HCT116 (cell line): ENCODE measurements at places on chromosomes 3 and 15. TPM values are rescaled to one million over a fixed set of nuclear protein-coding genes. Genes with fewer than 3 reads are reported as not detected.

The CADPS gene
- not detected for total RNA-seq

The LRTM1 gene
- not detected for total RNA-seq

The ATR gene
- 24.7 TPM for total RNA-seq

The TMEM44 gene
- 30.3 TPM for total RNA-seq

The INKA1 gene
- 1.6 TPM for total RNA-seq

The SLC22A13 gene
- total RNA-seq: 0.47 TPM

The GOLGA6D gene
- total RNA-seq: 0.12 TPM

DNA sequence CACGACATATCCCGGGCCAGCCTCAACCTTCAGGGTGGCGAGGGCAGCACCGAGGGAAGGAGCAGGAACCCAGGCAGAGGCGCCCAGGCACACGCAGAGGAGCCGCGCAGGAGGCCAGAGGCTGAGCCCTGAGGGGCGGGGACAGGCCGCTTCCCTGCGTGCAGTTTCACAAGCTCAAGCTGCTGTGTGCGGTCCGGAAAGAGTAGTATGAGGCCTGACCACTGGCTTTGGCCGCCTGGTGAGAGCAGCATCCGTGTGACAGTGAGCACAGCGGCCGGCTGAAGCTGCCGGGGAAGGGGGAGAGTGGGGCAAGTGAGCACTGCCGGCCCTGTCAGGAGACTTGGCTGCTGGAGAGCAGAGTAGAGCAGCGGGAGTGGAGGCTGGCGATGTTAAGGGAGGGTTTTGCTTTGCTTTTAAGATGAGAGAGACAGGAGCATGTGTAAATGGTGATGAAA lies 8.7 kb downstream of the ZDHHC19 start:
- H3K36me3 ChIP-seq: no peaks in the 10 kb centered on the region
- H3K4me1 ChIP-seq: no peaks in the 10 kb centered on the region
- H3K27ac ChIP-seq: no peak overlapping the region
- no peaks in the 10 kb centered on the region for H3K27me3 ChIP-seq

- DNase-seq: no peak
- H3K4me1 ChIP-seq: no peaks in the 10 kb centered on the region
- no peaks in the 10 kb centered on the region for H3K36me3 ChIP-seq
- no peaks in the 10 kb centered on the region for H3K27me3 ChIP-seq
- no peak overlapping the region for H3K27ac ChIP-seq
Measured at GRCh38 chr3:61008153-61008997, 242.9 kb downstream of the FHIT start.

- DNase-seq: no peak
- H3K36me3 ChIP-seq: no peaks in the 10 kb centered on the region
- H3K27ac ChIP-seq: no peak overlapping the region
Measured at GRCh38 chr3:61464518-61465140, 96.7 kb upstream of the PTPRG start.

- no peaks in the 10 kb centered on the region for H3K36me3 ChIP-seq
- DNase-seq: no peak
- no peaks in the 10 kb centered on the region for H3K27me3 ChIP-seq
- H3K27ac ChIP-seq: no peak overlapping the region
Measured at GRCh38 chr3:29932696-29933325, 651.9 kb downstream of the RBMS3 start.
